ENCODE measurements at places on chromosomes 12 and 14. TPM values are rescaled to one million over a fixed set of nuclear protein-coding genes. Genes with fewer than 3 reads are reported as not detected.

DNA sequence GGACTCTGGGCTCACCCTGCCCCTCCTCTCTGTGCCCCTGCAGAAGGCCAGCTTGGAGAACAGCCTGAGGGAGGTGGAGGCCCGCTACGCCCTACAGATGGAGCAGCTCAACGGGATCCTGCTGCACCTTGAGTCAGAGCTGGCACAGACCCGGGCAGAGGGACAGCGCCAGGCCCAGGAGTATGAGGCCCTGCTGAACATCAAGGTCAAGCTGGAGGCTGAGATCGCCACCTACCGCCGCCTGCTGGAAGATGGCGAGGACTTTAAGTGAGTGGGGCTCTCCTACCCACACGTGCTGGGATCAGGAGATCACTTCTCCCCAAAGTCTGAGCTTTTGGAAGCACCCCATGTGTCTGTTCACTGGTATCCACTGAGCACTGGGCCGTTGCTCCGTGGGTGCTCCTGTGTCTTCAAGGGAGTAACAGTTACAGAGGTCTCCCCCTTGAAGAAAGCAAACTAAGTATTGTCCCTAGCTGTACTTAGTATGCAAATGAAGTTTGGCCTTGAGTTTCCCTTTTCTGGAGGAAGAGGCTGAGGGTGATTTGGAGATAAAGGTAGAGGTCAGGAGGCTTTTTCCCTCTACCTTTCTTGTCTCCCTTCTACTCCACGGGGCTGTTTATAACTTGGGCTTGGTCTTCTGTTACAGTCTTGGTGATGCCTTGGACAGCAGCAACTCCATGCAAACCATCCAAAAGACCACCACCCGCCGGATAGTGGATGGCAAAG, 3.3 kb downstream of the KRT18 start:
- ATAC-seq: no peak

- ATAC-seq: no peak
Observed at GRCh38 chr14:67018720-67019119, 170.5 kb upstream of the GARIN2 start.

GRCh38 chr14:73500360-73500759, 9.6 kb downstream of the RIOX1 start:
- no peak for ATAC-seq

The DHRS2 gene
- total RNA-seq: 1.9 TPM

The BBS10 gene
- 15.4 TPM for total RNA-seq

The TRAF3 gene
- total RNA-seq: 14.0 TPM

The SERPINA12 gene
- 0.19 TPM for total RNA-seq
